ENCODE measurements at places on chromosomes 3 and 15.
A peak's percentile ranks its signal among the peaks of the same experiment; 100 is the strongest.

- DNase-seq: no peak
These were observed 315.9 kb downstream of the LSAMP start for GRCh38 chr3:116129187-116129946.

GRCh38 chr15:101210466-101210865 lies 41.4 kb downstream of the CHSY1 start:
- DNase-seq: peak; percentile 35

- peak; percentile 80 for DNase-seq
These were observed 20.7 kb downstream of the PPP1R2 start for GRCh38 chr3:195522254-195523023.

- DNase-seq: no peak
These were observed 116.5 kb downstream of the NEK10 start for GRCh38 chr3:27252646-27253045.

DNA sequence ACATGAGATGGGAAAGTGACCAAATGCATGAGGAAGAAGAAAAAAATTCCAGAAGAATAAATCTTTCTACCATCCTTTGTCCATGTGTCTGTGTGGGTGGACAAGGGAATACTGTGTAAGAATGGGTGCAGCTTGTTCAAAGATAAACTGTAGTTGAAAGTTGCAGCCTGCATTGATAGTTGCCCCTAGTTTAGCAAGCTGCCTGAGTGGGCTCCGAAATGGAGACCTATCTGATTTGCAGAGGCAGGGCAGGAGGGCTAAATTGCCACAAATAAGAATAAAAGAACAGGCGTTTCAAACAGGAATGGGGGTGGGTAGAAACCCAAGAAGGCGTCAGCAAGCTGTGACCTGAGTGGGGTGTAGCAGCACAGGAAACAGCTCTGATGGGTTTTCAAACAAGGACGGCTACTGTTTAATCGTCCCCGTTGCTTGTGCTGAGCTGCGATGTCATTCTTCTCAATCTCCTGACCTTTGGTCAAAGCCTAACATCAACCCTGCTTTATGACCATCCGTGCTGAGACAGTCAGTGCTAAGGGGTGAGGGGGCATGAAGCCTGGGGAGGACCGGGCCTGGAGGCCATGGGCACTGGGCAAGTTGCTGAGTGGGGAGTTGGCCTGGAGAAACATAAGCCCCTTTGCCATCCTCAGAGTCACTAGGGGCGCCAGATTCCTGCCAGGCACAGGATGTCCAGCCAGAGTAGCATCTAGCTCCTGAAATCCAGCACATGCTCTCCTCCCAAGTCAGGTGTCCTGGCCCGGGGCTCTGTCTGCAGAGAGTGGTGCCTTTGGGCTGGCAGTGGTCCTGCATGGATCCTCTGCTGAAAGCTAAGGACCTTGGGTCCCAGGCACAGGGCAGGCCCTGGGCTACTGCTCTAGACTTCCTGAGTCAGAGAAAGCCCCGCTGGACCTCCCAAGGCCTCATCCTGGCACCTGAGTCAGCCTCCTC lies 19.2 kb upstream of the C15orf39 start:
- DNase-seq: no peak

DNA sequence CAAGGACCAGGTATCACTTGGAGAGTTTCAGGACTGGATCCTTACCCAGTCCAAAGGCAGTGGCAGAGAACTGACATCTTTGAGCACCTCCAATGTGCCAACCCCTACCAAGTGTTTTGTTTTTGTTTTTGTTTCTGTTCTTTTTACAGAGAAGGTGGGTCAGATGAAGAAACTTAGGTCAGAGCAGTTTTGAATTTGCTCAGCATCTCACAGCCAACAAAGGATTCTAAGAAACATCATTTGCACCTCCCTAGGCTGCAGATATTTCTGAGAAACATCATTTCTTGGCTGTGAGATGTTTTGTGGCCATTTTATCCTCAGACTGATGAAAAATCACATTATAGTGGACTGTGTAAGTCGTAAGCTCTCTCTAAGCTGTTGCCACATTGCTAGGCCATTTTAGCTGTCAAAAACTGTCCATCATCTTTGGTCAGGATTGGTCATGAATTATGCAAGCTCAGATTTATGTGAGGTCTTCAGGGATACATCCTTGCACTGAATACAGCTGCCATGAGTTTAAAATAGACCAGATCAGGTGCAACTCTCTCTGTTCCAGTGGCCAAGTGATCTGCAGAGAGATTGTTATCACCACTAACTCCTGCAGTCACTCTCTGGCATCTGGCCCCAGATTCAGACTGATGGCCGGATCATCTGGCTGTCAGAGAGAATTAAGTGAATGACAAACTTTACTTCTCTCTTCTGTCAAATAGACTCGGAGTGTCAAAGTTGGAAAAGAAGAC lies 341.5 kb downstream of the EPHB1 start:
- no peak for DNase-seq

- DNase-seq: no peak
These were observed 41.7 kb downstream of the TCF12 start for GRCh38 chr15:56960116-56960515.

- no peak for DNase-seq
These were observed 58.6 kb downstream of the AGTR1 start for GRCh38 chr3:148756311-148756710.

DNA sequence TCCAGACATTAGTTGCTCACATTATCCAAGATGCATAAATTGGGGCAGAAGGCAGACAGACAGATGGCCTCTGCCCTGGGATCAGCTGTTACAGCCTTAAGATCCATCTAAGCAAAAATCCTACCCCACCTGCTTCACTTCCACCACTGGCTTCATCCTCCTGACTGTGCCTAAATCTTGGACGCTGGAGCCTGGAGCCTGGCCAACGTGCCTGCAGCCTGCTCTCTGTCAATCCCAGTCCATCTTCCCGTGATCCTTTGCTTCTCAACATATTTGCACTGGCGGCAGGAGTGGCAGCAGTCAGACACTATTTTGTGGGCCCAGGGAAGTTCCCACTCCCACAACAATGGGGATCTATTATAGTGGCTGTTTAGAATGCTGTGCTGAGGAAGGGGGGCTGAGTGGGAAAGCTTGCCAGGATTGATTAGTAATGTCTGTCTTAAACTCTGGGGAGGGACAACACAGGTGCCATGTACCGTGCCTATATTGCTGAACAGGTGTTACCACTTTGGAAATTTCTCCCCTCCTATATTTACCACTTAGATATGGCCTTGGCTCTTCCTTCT lies 121.2 kb downstream of the MEGF11 start:
- no peak for DNase-seq

DNA sequence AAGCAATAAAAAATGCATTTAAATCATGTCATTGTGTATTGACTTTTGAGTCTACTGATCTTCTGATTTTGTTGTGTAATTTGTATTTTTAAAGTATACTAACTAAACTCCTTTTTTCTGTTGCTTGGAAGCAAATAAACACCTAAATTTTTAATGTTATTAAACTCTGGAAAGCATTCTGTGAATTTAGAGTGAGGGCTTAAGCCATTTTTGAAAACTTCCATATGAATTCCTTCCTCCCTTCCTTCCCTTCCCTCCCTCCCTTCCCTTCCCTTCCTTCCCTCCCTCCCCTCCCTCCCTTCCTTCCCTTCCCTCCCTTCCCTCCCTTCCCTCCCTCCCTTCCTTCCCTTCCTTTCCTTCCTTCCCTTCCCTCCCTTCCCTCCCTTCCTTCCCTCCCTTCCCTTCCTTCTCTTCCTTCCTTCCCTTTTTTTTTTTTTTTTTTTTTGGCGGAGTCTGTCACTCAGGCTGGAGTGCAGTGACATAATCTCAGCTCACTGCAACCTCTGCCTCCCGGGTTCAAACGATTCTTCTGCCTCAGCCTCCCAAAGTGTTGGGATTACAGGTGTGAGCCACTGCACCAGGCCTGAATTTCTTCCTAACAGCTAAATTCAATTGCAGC lies 56.6 kb upstream of the SENP5 start:
- no peak for DNase-seq

DNA sequence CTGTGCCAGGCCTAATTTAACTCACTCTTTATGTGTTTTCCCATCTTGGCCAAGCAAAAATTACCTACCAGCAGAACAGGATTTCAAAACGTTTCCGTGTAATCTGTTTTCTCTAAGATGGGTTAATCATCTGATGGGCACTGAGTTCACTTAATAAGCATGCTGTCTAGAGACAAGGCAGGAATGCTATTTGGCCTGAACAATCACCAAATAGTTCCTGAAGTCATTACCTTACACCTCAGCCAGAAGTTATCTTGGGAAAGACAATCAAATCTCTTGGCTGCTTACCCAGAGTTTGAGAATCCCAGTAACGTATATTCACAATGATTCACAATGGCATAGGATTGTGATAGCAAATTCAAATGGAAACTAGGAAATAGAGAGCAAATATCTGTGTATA lies 779.1 kb downstream of the CADM2 start:
- no peak for DNase-seq

- DNase-seq: no peak
These were observed 970.6 kb downstream of the DIPK2A start for GRCh38 chr3:144942093-144942837.

DNA sequence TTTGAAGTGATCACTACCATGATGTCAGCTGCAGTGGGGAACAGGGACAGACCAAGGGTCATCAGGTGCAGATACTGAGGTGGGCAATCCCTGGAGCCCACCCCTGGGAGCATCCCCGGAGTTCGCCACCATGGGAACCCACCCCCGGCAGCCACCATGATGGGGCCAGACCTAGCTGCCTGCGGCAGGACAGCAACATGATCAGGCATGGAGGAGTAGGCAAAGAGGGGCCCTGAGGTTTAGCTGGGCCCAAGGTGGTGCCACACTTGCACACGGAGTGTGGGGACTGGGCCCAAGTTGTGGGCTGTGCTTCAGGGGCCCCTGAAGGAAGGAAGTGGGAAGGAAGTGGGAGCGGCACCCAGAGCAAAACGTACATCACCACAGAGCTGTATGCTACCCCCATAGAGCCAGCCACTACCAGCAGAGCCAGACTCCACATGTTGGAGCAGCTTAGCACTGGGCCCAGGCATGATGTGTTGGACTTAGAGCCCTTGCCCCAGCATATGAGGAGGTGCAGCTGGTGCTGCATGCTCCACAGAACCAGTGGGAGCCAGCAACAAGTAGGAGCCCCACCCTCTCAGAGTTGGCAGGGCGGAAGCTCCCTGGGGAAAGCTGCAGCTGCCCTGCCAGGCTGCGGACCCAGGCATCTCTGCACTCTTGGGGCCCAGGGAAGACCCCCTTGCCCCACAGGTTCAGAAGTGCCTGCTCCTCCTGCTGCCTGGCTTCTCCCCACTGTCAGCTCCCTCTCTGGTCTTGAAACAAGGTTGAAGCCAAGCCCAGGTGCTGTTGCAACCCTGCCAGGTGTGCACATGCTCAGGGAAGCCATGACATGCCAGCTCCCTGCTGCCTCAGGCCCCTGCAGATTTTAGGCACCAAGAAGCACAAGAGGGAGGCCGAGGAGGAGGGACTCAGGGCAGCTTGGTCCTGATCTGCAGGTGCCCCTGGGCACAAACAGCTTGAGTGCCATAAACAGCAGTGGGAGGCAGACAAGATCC lies 515.3 kb downstream of the ZBBX start:
- DNase-seq: no peak

DNA sequence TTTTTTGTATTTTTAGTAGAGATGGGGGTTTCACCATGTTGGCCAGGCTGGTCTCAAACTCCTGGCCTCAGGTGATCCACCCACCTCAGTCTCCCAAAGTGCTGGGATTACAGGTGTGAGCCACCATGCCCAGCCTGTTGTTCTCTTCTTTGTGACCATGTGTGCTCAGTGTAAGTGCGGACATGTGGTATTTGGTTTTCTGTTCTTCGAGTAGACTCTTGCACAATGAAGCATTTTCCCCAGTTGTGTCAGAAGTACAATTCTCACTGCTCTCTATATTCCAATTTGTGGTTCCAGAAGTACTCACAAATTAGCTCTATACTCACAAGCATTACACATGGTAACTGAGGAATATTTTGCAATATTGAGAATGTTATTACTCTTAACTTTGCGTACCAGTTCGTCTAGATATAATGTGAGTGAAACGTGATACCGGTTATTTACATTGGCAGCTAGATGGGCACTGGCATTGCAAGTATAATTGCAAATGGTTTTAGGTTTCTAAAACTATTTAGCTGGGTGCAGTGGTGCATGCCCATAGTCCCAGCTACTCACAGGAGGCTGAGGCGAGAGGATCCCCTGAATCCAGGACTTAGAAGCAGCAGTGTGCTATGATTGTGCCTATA lies 34.2 kb upstream of the MTMR14 start:
- peak; percentile 8 for DNase-seq

DNA sequence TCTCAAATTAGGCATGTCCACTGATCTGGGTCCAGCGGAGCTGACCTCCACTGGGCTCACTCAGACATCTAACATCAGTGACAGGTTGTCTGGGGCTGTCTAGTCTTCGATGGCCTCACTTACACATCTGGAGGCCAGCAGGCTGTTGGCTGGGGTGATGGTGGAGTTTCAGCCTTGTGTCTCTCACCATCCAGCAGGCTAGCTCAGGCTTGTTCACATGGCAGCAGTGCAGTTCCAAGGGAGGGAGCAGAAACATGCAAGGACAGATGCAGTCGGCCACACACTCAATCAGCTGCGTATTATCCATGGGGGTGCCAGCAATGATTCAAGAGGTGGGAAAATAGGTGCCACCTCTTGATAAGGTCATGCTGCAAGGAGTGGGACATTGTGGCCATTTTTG lies 292.5 kb downstream of the SHQ1 start:
- no peak for DNase-seq
